ENCODE measurements at places on chromosomes 7 and 10.

DNA sequence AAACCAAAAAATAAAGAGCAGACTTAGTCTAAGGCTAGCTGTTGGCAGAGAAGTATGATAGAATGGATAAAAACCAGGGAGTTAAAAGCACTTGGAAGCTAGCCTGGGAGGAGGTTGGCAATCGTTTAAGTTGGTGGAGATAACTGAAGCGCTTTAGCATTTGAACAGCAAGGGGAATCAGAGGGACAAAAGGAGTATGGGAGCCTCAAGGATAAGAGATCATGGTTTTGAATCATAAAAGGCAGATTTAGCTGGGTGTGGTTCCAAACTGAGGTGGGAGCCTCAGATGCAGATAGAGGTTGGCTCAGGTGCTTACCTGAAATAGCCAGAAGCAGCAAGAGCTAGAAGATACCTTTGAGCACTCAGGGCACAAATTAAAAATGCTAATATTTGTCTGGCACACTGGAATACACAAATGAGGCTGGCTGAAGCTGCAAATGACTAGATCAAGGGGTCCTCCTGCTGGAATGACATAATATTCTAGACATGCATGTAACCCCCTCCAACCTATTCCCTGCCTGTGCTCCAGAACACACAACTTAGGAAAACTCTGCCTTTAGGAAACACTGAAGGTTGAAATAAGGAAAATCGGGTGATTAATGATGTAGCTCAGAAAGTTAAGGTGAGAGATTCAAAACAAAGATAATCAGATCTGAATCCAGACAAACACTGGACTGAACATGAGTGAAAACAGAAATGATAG lies 372.3 kb upstream of the LRRN3 start:
- DNase-seq = no peak

GRCh38 chr7:108629651-108630400 lies 60.2 kb downstream of the DNAJB9 start:
- no peak for DNase-seq

DNA sequence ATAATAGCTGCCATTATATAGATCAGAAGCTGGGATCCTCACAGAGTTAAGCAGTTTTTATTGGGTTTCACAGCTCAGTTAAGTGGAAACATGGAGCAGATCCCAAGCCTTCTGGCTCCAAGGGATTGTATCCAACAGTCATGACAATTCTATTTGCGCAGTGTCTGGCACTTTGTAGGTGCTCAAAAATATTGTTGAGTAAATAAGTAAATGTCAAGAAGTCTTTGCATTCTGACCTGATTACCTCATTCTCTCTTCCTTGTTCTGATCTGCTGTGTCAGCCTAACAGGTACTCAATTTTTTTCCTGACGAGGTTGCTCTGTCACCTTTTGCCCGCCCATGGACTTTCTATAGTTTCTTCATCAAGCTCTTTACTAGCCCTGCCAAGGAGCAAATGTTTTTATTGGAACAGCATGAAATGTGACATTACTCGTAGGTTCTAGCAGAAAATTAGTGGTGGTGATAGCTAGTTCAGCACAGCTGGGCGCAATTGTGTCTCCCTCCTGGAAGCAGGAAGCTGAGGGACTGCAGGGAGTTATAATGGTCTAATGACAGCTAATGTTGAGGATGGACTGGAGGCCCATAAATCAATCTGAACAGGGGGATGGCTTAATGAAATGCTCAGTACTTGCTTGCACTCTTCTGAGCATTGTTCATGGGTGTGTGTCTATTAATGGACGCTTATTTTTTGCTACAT lies 680.2 kb downstream of the CCSER2 start:
- DNase-seq = no peak

- DNase-seq = no peak
Observed at GRCh38 chr10:45377858-45378257, 3.8 kb downstream of the ALOX5 start.

DNA sequence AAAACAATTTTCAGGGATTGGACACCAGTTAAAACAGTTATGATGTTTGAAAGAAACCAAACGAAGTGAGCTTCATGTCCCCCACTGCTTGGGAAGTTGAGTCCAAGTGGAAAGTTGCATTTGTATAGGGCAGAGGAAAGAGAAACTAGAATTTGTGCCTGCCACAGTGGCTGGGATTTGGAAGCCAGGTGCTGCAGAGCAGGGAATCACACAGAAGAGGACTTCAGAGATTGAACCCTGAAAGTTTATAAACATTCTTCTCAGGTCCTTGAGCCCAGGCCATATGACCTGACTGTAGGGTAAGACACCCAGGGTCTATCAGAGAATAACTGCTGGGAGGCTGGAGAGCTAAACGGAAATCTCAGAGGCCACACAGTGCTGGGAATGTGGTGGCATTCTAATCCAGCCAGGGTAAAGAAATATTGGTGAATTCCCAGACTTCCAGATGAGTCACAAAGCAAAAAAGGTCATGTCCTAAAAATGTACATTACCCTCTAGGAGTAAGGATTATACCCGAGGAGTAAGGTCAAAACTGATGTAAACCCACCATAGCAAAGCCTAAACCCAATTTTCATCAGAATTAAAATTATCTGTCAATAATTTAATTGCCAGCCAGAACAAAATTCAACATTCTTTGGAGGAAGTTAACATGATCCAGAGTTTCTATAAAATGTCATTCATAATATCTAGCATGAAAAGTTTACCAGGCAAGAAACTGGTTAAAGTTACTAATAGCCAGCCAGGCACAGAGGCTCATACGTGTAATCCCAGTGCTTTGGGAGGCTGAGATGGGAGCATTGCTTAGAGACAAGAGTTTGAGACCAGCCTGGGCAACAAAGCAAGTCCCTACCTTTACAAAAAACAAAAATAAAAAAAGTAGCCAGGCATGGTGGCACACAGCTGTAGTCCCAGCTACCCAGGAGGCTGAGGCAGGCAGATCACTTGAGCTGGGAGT lies 31.2 kb downstream of the TOMM7 start:
- no peak for DNase-seq

DNA sequence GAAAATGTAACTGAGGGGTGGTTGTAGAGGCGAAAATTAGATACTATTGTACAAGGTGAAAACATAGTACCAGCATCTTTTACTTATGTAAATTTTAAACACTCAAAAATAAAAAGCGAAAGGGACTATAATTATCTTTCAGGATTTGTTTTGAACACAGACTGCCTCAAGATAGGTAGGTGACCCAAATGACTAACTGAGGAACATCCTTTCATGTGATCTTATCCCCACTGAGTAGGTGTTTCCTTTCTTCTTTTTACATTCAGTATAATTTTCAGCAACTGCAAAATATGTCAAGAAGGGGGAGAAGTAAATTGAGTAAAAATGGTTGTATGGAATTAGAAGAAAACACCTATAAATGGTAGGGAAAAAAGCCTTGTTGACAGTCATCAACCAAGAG lies 236.7 kb downstream of the PHF14 start:
- no peak for DNase-seq

GRCh38 chr7:43674559-43675436 lies 54.5 kb downstream of the COA1 start:
- no peak for DNase-seq

- no peak for DNase-seq
Observed at GRCh38 chr7:131100357-131101054, 227.2 kb upstream of the MKLN1 start.

DNA sequence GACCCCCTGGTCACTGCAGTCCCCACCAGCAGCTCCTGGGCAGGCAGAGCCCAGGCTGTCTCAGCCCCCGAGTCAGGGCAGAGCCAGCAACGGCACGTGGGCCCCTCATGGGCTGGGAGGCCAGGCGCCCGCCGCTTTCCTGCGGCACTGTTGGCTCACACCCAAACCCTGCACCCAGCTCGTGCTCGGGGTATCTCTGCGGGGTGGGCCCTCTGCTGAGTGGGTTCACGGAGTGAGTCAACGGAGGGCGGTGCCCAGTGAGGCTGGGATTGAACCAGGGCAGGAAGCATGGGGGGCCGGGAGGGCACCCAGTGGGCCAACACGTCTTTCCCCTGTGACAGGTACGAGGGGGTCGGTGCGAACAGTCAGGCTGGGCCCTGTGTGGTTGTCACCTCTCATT lies 28.9 kb downstream of the ADAP1 start:
- DNase-seq = peak; percentile 87

- no peak for DNase-seq
Observed at GRCh38 chr7:98125759-98126158, 19.1 kb downstream of the LMTK2 start.

GRCh38 chr7:99990460-99990852 lies 14.6 kb upstream of the AZGP1 start:
- no peak for DNase-seq

- no peak for DNase-seq
Observed at GRCh38 chr7:3544202-3544601, 243.2 kb downstream of the SDK1 start.

DNA sequence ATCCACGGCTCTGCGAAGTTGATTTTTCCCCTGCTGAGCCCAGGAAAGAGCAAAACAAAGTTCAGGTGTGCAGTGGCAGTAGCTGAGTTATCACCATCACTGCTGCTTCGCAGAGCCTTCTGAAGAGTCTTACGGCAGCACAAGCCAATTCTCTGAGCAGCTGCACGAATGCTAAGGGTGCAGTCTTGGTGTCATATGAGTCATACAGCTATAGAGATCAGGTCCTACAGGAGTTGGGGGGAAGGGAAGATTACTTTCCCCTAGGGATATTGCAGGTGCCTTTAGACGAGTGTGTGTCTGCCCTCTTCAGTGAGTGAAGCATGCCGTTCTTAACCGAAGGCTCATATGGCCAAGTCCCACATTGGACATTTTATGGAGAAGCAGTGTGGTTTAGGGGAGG lies 227.8 kb downstream of the CELF2 start:
- no peak for DNase-seq

- no peak for DNase-seq
Observed at GRCh38 chr10:99979066-99979685, 30.6 kb downstream of the DNMBP start.

- DNase-seq = no peak
Observed at GRCh38 chr10:74113546-74113945, 37.1 kb downstream of the AP3M1 start.

- no peak for DNase-seq
Observed at GRCh38 chr7:102066476-102066875, 220.2 kb upstream of the SH2B2 start.

GRCh38 chr10:92999191-92999590 lies 61.4 kb upstream of the CYP26C1 start:
- no peak for DNase-seq

Data from stimulated activated CD8-positive, alpha-beta memory T cell treated with anti-CD3 and anti-CD28 coated beads, Interleukin-15, amount 100 ng/mL, for 48 hours (primary cell).